Left lung (tissue), 14 donors: ENCODE measurements at places on chromosomes 4 and X.

DNA sequence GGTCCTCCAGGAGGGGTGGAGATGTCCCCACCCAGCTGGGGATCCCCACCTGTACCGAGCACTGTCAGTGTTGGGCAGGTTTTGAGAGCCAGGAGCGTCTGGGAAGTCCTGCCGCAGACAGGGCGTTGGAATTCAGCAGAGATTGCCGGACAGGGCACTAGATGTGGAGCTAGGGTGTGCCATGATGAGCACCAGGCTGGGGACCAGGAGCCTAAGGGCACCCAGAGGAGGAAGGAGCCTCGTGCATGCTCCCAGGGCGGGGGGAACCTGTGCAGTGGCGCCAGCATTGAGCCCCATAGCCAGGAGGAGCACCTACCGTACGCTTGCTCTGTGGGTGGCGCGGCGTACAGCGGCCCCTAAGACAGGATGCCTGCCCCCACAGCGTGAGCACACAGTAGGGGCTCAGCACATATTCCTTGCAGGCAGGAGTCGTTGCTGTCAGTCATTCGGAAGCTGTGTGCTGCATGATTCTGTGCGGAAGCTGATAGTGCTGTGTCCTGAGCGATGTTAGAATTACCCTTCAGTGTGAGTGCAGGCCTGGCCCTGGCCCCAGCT, 18.8 kb upstream of the TADA2B start:
- DNase-seq: no peak

GRCh38 chr4:117971403-117971802, 62.9 kb upstream of the NDST3 start:
- no peak for DNase-seq

DNA sequence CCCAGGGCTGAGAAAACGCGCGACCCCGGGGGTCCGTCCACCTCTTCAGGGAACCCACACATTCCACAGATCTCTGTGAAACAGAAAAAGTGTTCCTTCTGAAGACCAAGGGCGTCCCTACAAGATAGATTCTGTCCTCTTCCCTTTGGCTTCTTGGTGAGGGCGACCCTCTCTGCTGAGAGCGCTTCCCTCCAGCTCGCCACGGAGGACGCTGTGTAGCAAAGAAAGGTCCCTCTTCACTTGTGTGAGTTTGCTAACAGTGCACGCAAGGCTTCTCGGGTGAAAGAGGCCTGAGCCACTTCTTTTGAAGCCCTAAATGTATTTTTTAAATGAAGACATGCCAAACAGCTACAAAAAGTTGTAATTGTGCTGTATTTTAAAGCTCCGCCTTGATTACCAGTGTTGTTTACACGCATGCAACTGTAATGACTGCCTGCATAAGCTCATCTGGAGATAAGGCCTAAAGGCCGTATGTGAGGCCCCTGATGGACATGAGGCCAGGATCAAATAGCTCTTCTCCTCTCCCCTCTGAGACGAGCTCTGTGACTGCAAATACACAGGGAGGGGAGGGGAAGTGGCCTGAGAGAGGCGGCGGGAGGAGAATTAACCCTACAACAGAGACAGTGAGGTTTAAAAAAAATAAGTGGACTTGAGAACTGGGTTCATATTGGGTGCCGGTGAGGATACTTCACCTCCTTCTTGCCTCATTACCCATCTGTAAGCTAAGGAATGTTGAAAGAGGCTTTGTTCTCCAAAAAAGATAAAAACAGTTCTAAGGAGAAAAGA, 95.5 kb downstream of the SOWAHB start:
- DNase-seq: no peak

GRCh38 chr4:81165861-81166430, 49.1 kb downstream of the PRKG2 start:
- no peak for DNase-seq

GRCh38 chr4:40227284-40227683, 30.5 kb downstream of the RHOH start:
- DNase-seq: no peak

GRCh38 chr4:155774033-155774432, 15.2 kb downstream of the GUCY1B1 start:
- DNase-seq: no peak

GRCh38 chrX:31228909-31229308, 157.1 kb upstream of the FTHL17 start:
- DNase-seq: no peak

DNA sequence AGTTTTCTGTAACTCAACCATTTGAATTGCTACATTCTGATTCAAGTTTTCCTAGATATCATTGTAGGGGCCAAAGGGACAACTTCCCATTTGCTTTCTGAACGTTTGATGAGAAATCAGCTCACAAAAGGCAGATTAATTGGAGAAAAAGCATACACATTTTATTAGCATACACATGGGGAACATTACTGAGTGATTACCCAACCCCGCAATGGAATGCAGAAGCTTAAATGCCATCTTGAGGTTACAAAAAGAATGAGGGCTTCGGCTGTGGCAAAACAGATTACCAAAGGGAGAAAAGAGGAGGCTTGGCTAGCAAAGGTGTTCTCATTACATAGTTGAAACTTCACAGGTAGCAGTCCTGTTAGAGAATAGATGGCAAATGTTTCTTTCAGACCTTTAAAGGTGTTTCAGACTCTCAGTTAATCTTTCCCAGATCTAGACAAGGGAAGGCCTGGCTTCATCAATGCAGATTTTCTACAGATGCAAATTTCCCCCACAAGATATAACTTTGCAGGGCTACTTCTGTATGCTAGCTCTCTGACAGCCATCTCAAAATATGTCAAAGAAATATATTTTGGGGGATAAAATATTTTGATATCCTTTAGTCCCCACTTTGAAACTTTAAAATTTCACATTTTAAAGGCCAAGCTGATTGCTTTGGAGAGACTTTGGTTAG, 26.5 kb upstream of the HERC6 start:
- DNase-seq: no peak

DNA sequence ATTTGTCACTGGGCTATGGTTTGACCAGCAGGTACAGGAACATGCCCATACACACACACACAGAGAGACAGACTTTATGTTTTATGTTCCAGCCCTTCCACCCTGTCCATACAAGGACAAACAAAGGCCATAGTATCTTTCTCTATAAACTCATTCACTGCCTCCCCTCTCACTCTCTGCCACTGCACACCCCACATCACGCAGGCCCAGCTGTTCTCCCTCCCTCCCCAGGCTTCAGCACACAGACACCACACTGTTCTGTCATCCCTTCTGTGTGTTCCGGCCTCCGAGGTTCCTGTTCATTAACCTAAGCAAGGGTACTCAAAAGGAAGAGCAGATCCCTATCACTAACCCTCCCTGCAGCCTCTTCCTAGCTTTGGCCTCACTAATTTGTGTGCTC, 17.8 kb downstream of the LAS1L start:
- DNase-seq: no peak

DNA sequence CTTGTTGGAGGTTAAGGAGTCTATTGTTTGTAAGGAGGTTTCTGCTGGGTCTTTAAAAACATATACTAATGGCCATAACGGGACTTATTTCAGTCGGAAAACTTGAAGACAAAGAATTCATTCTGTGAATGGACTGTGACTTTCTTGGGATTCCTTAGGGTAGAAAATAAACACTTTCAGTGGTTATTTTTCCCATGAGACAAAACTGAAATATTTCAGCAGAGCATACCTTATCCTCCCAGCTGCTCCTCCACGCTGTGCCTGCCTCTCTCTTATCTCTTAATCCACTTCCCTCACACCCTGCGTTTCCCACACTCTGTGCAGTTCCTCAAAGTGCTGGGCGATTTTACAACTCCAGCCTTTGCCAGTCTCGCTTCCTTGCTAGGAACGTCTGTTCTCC, 47.1 kb upstream of the SORBS2 start:
- DNase-seq: no peak

DNA sequence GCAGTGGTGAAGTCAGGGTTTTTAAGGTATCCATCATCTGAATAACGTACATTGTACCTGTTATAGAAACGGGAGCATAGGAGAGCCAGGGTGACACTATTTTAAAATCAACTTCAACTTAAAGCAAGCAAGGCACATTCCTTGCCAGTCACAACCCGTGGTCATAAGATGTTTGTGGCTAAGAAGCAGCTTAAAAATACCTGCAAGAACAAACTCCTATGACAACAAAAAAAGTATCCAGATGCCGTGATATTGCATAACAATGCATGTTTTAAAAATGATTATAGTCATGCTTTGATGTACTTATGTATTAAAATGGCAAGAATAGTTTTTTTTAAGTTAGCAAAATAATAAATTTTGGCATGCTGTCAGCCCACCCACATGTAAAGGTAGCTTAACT, 16.5 kb upstream of the SYNPO2 start:
- no peak for DNase-seq

GRCh38 chrX:42943051-42943974, 165.3 kb upstream of the PPP1R2C start:
- no peak for DNase-seq

GRCh38 chrX:129750971-129751370, 12.2 kb downstream of the XPNPEP2 start:
- DNase-seq: no peak

DNA sequence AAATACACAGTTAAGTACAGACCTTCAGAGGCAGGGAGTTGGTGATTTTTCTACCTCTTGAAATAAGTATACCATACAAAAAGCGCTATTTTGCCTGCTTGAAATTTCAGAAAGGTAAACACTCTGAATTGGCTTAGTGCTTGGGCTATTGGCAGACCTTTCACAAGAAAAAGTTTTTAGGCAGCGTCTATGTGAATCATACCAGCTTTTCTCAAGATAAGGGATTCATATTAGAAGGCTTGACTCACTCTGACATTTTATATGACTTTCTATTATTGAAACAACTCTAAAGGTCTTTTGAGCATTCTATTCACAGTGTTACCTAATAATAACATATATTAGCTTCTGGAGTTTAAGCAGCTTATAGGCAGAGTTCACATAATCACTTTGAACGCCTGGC, 286.4 kb upstream of the FAT1 start:
- DNase-seq: no peak

GRCh38 chr4:83259586-83259985, 25.0 kb downstream of the COQ2 start:
- DNase-seq: no peak

- no peak for DNase-seq
Measured at GRCh38 chr4:124943938-124944337, 231.4 kb upstream of the ANKRD50 start.

- no peak for DNase-seq
Measured at GRCh38 chr4:183700407-183700806, 41.3 kb downstream of the TRAPPC11 start.

GRCh38 chr4:37478151-37478550, 208.0 kb downstream of the RELL1 start:
- no peak for DNase-seq

- no peak for DNase-seq
Measured at GRCh38 chrX:54248309-54248708, 65.3 kb upstream of the FAM120C start.

GRCh38 chr4:151865312-151865711, 104.5 kb upstream of the GATB start:
- peak; percentile 22 for DNase-seq

DNA sequence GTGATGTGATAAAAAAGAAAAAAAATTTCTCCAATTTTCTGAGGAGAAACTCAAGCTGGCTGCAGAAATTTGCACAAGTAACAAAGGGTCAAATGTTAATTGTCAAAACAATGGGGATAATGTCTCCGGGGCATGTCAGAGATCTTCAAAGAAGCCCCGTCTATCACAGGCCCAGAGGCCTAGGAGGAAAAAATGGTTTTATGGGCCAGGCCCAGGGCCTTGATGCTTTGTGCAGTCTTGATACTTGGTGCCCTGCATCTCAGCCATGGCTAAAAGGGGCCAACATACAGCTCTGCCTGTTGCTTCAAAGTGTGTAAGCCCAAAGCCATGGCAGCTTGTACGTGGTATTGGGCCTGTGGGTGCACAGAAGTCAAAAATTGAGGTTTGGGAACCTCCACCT, 961.0 kb downstream of the FAM133A start:
- DNase-seq: no peak

GRCh38 chr4:15837591-15837990, 59.5 kb downstream of the CD38 start:
- no peak for DNase-seq

GRCh38 chrX:75781611-75782010, 3.4 kb downstream of the MAGEE2 start:
- no peak for DNase-seq

- DNase-seq: no peak
Measured at GRCh38 chrX:39427906-39428305, 626.6 kb downstream of the MID1IP1 start.

- no peak for DNase-seq
Measured at GRCh38 chr4:145871209-145871608, 67.4 kb downstream of the ZNF827 start.

DNA sequence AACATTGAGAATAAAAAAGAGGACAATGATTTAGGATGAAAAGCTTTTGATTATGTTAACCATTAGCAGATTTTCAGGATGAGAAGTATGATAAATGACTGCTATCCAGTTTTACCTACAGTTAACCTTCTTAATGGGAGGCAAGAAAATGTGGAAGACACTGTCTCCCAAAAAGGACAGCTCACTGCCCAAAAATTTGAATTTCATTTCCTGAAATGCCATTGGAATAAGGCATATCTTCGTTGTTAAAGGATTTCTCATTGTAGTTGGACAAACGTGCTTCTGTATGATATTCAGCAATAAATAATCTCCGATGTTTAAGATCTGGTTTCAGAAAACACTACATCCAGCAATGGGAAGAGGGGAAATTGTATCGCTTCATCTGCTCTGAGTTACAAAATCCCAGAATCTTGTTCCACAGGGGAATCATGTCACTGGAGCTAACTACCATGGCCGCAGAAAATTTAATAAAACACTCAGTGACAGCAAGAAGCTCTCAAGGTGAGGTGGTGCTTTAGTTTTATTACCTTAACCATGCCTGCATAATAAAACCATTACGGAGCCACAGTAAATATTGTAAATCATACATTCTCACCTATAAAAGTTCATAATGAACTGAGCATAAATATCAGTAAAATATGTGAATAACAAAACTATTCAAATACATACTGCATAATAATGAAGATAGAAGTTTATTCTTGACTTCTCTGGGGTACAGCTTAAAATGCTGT, 552.3 kb downstream of the PCDH7 start:
- DNase-seq: no peak

DNA sequence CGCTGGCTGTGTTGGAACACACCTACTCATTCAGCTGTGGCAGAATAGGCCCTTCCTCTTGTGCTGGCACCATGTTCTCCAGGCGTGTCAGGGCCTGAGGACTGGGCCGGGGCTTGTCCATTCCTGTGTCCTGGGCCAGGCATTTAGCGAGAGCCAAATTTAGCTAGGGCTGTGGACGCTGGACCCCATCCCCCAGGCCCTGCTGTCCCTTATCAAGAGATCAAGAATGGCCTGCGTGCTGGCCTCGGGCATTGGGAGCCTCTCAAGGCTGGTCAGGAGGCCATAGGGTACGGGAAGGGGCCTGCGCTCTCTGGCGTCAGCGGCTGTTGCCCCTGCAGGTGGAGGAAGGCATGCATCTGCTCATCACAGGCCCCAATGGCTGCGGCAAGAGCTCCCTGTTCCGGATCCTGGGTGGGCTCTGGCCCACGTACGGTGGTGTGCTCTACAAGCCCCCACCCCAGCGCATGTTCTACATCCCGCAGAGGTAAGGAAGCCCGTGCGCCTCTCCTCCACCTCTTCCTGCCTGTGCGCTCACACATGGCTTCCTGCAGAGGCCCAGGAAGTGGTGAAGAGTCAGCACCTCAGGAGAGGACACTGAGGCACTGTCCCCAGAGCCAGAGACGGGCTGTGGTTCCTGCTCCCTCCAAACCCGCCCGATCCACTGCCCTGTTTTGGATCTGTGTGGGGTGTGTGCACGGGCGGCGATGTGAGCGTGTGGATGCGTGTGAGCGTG, 15.3 kb downstream of the ABCD1 start:
- no peak for DNase-seq
